Breast epithelium (tissue), 4 donors: ENCODE measurements at places on chromosomes 1 and 21. TPM values are rescaled to one million over a fixed set of nuclear protein-coding genes. Genes with fewer than 3 reads are reported as not detected.

OR2L13 gene
- total RNA-seq, result not detected

DNA sequence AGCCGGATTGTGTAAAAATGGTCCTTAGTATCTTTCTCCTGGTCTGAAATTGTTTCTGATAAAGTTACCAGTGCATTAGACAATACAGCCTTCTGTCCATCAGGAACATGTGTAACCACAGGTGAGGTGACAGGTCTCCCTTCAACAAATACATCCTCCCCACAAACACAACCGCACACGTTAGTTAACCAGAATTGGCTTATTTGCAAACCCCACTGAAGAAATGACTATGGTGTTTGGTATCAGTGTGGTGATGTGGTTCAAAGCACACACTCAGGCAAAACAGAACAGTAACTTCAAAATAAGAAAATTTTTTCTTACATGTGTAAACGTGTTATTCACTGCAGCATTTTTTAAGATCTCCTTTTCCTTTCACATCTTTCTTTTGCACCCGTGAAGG, 517.2 kb upstream of the NR5A2 start:
- no peak for DNase-seq

LEMD1 gene
- total RNA-seq, result 6.1 TPM

- DNase-seq, result no peak
Observed at GRCh38 chr1:25771221-25772114, 28.5 kb upstream of the SELENON start.
